ENCODE measurements at places on chromosomes 2 and 18.
A peak's percentile ranks its signal among the peaks of the same experiment; 100 is the strongest.

- no peak for DNase-seq
Observed at GRCh38 chr18:6487968-6488367, 73.3 kb upstream of the L3MBTL4 start.

GRCh38 chr18:27778441-27778840 is 398.5 kb downstream of the CDH2 start:
- DNase-seq, result no peak

DNA sequence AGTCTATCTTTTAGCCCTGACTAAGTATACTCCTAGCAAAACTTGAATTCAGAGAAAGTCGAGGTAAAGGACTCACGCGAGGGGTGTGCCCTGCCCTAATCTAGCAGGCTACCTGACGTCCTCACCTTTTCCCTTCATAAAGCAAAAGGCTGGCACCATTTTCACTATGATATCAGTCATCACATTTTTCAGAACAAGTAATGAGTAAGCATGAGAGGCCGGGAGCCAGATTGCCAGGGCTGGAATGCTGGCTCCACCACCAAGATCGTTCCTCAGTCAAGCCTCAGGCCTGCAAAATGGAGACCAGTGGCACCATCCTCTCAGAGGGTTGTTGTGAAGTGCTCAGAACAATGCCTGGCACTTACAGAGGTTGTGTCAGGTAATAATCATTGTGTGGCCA is 18.7 kb upstream of the NCKAP5 start:
- no peak for DNase-seq

- DNase-seq, result peak; percentile 53
Observed at GRCh38 chr2:63692002-63692606, 103.3 kb downstream of the MDH1 start.

DNA sequence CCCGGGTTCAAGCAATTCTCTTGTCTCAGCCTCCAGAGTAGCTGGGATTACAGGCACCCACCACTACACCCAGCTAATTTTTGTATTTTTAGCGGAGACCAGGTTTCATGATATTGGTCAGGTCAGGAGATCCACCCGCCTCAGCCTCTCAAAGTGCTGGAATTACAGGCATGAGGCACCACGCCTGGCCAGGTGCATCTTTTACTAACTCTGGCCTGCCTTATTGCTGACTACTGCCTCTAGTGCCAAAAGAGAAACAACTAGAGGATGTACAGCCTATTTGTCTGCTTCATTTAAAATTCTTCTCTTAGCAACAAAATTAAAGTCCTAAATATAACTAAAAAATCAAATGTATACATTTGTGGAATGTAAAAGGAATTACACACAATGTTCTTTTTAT is 115.4 kb downstream of the BMPR2 start:
- DNase-seq, result no peak

DNA sequence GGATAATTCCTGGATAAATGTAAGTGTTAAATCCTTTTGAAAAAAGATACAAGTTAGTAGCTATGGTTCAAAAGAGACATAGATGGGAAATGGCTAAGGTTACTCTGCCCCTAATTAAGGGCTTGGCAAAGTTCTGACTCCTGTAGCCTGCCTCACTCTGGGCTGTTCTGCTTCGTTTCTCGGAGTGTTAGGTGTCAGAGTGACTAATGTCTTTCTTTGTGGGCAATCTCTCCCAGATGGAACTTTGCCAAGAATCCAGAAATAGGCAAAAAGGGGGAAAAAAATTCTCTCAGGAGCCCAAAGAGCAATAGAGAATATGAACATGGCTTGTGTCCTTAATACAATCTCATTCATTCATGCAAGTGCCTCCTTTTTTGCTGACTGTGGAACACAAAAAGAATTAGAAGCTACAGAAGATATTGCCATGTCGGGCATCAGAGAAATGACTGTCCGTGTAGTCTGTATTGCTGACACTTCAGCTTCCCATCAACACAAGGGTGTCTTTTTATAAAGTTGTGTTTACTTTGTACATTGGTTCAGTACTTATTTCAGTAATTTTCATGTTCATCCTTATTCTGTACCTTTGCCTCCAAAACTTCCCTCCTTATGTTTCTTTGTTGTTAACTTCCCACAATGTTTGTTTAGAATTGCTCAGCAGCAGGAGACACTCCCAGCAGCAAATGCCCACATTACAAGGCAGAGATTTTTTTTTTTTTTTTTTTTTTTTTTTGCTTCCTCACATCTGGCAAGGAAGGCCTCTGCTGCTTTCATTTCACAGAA is 134.0 kb downstream of the FTCDNL1 start:
- DNase-seq, result no peak

DNA sequence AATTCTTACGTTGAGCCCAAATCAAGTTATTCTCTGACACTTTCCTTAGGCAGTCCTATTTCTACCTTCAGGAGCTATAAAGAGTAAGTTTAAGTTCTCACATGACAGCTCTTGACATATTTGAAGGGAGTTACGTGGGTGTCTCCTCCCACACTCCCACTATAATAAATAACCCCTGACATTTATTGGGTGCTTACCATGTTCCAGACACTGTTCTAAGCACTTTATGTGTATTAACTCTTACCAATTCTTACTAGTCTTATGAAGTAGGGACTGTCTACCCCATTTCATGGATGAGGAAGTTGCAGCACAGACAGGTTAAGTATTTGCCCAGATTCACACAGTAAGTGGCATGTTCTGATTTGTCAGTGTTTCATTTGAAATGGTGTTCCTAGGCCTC is 17.9 kb downstream of the PLCL1 start:
- no peak for DNase-seq

DNA sequence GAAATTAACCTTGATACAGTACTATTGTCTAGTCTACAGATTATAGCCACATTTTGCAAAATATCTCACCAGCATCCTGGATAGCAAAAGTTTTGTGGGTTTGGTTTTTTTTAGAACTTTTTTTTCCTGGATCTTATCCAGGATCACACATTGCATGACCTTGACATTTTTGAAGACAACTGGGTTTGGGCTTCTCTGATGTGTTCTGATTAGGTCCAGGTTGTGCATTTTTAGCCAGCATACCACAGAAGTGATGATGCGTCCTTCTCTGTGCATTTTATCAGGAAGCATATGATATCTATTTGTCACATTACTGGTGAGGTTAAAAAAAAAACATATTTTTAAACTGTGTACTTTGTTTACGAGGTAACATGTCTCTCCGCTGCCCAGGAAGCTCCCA is 221.0 kb upstream of the OSR1 start:
- DNase-seq, result no peak

GRCh38 chr2:215454519-215455246 is 18.8 kb upstream of the FN1 start:
- peak; percentile 29 for DNase-seq

DNA sequence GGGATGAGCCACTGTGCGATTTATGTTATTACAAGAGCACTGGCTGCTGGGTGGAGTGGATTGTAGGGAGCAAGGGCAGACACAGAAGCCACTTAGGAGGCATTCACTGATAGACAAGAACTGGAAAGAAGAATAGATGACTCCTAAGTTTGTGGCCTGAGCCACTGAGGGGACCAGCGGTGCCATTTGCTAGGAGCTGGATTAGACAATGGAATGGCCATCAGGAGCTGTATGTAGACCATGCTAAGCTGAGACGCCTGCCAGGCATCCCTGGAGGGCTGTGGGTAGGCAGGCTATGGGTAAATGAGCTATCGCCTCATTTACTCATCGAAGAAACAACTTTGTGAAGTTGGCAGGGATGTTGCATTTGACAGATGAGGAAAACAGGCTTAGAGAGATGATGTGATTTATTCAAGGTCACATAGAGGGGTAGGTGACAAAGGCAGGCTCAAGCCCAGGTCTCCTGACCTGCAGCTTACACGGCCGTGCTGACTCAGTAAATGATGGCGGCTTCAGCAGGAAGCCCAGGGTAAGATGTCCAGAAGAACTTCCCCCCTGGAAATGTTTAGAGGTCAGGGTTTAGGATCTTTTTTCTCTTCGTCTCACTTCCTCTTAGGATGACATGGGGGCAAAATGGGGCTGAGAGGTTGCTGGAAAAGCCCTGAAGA is 2.8 kb downstream of the MFSD2B start:
- DNase-seq, result no peak

DNA sequence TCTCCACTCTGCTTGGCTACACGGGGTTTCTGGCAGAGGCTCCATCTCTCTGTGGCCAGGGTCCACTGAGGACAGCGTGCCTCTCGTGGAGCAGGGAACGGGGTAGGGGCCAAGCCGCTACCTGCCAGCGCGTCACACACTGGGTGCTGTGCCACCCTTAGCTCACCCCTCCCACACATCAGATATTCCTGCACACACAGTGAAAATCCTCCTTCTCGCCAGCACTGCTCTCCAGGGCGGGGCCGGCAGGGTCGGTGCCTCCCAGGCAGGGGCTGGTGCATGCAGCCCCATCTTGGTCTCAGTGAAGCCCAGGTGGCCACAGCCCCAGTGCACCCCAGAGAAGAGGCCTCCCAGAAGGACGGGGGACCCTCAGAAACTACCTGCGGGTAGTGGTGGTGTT is 124.6 kb downstream of the MBP start:
- no peak for DNase-seq

DNA sequence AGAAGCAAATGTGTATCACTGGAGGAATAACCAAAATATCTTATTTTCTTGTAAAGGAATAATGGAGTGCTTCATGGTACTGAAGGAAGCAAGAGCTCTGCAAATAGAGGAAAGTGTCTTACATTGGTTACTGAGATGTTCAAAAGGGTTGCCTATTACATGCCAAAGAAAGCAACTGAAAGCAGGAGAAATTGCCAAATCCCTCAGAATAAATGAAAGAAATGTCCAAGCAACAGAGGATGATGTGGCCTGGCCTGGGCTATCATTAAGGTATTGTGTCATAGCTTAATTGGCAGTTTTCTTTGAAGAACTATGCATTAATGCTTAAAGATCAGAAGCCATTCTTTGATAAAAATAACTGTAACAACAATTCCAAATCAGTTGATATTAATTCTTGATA is 173.7 kb downstream of the RAB3GAP1 start:
- no peak for DNase-seq
